ENCODE measurements at places on chromosomes 12 and 14. TPM values are rescaled to one million over a fixed set of nuclear protein-coding genes. Genes with fewer than 3 reads are reported as not detected.

- DNase-seq = no peak
These were observed 147.9 kb upstream of the E2F7 start for GRCh38 chr12:77213319-77213718.

DNA sequence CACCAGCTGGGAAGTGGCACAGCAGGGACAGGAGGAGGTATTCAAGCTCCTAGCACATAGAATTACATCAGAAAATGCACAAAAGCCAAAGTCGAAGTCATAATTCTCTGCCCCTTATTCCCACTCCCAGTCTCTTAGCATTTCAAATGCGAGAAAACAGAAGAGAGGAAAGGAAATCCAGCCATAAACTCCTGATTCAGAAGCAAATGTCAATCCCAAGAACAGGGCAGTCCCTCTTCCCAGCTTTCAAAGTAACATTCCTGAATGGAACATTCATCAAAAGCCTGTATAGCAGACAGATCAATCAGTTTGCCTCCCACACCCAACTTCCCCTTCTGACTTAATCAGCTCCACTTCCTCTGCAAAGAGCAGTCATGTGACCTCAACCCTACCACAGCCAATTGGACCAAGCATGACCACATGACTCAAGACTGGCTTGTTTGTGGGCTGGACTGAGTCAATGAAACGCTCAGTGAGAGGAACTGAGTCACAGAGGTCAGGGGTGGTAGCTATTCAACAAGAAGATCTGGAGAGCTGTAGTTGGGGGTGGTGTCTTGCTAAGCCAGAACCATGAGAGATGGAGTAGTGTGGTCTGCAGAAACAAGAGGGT, 41.4 kb upstream of the TUNAR start:
- DNase-seq = peak; percentile 55

Gene GLIPR1L1
- total RNA-seq = not detected

DNA sequence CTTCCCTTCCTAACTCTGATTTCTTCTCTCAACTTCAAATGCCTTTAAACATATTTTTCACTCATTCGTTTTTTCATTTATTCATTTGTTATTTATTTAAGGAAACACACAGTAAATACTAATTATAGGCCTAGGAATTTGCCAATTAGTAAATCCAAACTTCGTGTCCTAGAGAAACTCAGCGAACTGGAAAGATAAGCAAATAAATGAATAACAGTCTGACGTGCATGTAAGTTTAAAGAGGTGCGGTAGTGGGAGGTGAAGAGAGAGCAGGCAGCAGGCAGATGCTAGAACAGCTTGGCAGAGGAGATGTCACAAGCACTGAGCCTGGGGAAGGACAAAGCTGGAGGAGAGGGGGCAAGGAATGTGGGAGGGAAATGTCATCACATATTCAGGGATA, 228.2 kb downstream of the DPY19L2 start:
- no peak for DNase-seq

Gene TAS2R8
- total RNA-seq = not detected

Gene RIPK3
- 6.3 TPM for total RNA-seq

- DNase-seq = no peak
These were observed 108.5 kb upstream of the CNTN1 start for GRCh38 chr12:40583743-40584142.

- DNase-seq = no peak
These were observed 43.0 kb upstream of the CTDSP2 start for GRCh38 chr12:57889500-57889989.

Gene TMEM260
- total RNA-seq = 13.4 TPM

Gene CMA1
- 8.0 TPM for total RNA-seq

Gene LRRC10
- total RNA-seq = not detected

Gene IL31
- not detected for total RNA-seq

GRCh38 chr12:39157696-39158342, 252.4 kb upstream of the CPNE8 start:
- DNase-seq = no peak

Gene KRT86
- 0.29 TPM for total RNA-seq

GRCh38 chr12:57098546-57098945, 9.6 kb downstream of the NAB2 start:
- no peak for DNase-seq

Gene MYF5
- total RNA-seq = not detected

DNA sequence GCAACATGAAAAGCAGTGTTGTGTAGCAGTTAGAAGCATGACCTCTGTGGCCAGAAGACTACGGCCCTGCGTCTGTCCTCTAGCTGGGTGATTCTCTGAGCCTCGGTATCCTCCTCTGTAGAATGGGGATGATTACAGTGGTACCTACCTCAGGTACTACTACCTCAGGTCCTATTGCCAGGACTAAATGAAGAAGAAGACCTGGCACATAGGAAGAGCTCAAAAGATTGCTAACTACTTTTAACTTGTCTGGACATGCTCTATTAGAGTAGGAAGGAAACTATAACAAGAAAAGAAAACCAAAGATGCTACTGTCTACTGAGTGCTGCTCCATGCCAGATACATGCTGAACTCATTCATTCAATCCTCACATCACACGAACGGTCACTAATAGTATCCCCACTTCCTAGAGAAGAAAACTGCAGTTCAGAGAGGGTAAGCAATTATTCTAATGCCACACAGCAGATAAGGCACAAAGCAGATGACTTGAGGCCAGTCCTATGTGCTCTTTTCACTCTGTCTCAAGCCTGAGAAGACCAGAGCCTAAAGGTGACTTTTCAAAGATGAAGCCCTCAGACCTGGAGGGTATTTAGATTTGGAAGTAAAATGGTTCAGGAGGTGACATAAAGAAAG, 108.1 kb upstream of the HIF1A start:
- DNase-seq = peak; percentile 47

GRCh38 chr14:95025218-95025617, 132.1 kb downstream of the DICER1 start:
- DNase-seq = peak; percentile 55

Gene PIP4K2C
- 30.7 TPM for total RNA-seq

Gene AGAP2
- total RNA-seq = 11.2 TPM

Gene ANKRD33
- total RNA-seq = not detected

DNA sequence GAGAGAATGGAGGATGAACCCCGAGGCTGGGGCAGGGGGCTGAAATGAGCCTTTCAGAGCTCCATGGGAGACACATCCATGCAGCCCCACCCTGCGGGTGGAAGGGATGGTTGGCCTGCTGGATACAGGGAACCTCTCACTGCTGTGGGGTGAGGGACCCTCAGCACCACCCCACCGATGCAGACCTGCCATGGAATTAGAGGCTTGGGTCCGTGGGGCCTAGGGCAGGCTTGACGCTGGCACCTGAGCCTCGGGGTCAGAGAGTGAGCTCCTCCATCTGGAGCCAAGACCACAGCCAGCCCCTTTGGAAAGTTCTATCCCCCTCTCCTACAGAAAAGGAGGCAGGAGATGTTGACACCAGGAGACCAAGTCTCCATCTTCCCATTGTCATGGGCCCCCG, 7.4 kb upstream of the KRT74 start:
- DNase-seq = no peak

GRCh38 chr14:50812856-50813543, 18.0 kb downstream of the NIN start:
- peak; percentile 7 for DNase-seq

Measured in esophagus muscularis mucosa (tissue), 4 donors.